Daoy (cell line): ENCODE measurements at places on chromosomes 3 and 15. TPM values are rescaled to one million over a fixed set of nuclear protein-coding genes. Genes with fewer than 3 reads are reported as not detected.

- DNase-seq: no peak
Measured at GRCh38 chr3:129985113-129985512, 10.6 kb downstream of the TRH start.

- no peak for DNase-seq
Measured at GRCh38 chr3:173030273-173030672, 110.8 kb downstream of the SPATA16 start.

GRCh38 chr3:43870120-43870519, 179.4 kb downstream of the ABHD5 start:
- peak; percentile 89 for DNase-seq

Gene DAPK2
- total RNA-seq: 1.5 and 1.9 TPM in 2 replicates

DNA sequence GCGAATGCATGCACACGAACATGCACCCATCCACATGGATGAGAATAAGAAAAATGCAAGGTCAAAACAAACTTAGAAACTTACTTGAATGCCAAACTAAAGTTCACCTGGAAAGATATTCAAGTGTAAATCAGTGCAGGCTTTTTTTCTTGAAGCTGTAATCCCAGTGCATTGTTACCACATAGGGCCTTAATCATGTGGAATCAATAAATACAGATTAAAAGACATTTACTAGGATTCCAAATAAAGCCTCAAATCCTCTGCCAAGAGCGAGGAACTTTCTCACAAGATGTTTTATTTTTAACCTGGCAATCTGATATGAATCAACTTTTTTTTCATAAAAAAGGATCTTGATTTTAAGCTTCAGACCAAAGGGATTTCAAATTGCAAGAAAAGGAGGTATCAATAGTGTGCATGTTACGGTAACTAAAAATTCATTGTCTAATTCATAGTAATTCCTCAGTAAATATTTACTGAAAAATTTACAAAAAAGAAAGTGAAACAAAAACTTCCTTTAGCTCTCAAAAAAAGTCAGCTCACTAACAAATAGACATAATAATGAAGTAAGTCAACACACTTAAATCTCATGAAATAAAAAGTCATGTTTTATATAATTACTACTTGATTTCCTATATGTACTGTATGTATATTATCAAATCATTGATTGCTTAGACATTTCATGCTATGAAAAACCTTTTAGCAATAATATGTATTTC, 978.6 kb downstream of the PLOD2 start:
- DNase-seq: no peak

- peak; percentile 2 for DNase-seq
Measured at GRCh38 chr3:33278163-33278562, 921 bp downstream of the FBXL2 start.

Gene FHIT
- not detected in 2 replicates for total RNA-seq
